SW 1271 (cell line): ENCODE measurements at places on chromosomes 12 and 14.

GRCh38 chr14:24122898-24123297 is 7.6 kb upstream of the FITM1 start:
- DNase-seq, result no peak

DNA sequence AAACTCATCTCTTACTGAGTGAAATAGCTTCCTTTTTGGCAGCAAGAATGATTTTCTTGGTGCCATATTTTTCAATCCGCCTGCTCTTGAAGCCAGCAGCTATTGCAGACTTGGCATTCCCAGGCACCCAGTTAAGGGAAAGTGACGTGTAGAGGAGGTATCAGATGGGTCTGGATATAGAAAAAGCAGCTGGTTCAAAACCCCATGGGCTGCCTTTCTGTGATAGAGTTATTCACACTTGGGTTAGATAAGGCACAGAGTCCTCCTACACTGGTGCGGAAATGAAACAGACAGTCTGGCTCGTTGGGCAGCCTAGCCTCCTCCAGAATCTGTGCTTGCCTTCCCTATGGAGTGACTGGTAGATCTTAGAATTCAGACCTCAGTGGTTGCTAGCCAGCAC is 62.2 kb downstream of the PTPN11 start:
- no peak for DNase-seq

DNA sequence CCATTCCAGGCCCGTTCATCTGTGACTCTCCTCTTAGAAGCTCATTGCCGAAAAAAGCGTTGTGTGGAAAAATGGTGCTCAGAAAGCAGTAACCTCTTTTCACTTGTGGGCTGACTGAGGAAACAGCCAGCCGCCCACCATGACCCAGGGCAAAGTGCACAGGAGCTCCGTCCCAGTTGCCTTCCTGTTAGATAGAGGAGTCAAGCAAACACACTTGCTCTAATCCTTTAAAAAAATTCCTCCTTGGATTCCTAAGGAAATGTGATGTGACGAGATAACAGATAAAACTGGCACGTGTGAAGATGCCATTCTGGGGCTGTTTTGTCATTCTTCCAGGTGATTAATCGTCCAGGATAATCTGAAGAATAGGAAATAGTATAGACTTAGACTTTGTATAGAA is 396.8 kb upstream of the DDHD1 start:
- no peak for DNase-seq

GRCh38 chr12:54413284-54414190 is 5.5 kb downstream of the ITGA5 start:
- DNase-seq, result peak; percentile 31

DNA sequence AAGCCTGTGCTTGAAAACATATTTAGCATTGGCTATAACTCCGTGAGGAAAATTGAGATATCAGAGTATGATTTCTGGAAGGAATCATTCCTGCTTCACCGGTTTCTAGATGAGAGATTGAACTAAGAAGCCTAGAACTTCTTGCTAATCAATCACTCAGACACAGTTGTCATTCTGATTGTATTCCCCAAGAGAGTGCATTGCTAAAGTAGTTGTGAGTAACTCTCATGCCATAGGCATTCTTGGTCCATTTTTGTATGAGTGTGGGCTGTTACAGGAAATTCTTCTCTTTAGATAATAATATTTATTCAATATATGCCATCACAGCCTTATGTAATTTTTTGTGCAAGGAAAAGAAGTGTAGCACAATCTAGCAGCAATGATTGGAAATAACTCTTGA is 893.3 kb upstream of the MDGA2 start:
- DNase-seq, result no peak

- no peak for DNase-seq
These were observed 72.3 kb downstream of the B4GALNT3 start for GRCh38 chr12:531951-532585.

DNA sequence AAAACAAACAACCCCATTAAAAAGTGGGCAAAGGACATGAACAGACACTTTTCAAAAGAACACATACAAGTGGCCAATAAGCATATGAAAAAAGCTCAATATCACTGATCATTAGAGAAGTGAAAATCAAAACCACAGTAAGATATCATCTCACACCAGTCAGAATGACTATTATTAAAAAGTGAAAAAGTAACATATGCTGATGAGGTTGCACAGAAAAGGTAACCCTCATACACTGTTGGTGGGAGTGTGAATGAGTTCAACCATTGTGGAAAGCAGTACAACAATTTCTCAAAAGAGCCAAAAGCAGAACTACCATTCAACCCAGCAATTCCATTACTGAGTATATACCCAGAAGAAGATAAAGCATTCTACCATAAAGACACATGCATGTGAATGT is 18.2 kb downstream of the PDE6H start:
- no peak for DNase-seq

- no peak for DNase-seq
These were observed 23.5 kb downstream of the SSH1 start for GRCh38 chr12:108833757-108834472.

GRCh38 chr14:101151226-101151926 is 247.9 kb upstream of the RTL1 start:
- DNase-seq, result no peak

DNA sequence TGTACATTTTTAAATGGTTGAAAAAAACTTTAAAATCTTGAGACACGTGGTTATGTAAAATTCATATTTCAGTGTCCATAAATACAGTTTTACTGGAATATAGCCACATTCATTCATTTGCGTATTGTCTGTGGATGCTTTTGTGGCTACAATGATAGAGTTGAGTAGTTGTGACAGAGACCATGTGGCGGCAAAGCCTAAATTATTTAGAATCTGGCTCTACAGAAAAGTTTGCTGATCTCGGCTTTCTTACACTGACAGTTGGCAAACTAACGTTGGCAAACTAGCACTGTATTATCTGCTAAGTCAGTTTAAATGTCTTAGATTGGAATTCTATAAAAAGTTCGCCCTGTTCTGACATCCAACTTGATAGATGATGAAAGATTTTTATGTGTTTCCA is 2.4 kb downstream of the UNC119B start:
- no peak for DNase-seq

- DNase-seq, result no peak
These were observed 138.6 kb downstream of the RPS29 start for GRCh38 chr14:49447540-49448107.

DNA sequence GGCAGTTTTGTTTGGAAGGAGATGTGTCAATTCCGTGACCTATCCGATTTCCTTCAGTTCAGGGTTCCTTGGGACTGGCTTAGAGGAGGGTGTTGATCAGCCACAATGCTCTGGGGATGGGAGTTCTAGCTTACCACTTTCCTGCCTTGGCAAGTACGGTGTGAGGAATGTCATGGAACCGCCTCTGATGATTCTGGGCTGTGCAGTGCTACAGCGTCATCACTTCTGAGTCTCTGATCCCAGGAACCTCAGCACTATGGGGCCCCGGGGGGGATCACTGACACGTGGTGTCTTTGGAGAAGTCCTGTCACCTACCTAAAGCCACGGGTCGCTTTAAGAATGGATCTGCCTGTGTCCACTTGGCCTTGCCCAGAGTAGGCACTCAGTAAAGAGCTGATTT is 271.5 kb upstream of the FKBP4 start:
- no peak for DNase-seq

- no peak for DNase-seq
These were observed 38.9 kb downstream of the DTX1 start for GRCh38 chr12:113095405-113095804.

DNA sequence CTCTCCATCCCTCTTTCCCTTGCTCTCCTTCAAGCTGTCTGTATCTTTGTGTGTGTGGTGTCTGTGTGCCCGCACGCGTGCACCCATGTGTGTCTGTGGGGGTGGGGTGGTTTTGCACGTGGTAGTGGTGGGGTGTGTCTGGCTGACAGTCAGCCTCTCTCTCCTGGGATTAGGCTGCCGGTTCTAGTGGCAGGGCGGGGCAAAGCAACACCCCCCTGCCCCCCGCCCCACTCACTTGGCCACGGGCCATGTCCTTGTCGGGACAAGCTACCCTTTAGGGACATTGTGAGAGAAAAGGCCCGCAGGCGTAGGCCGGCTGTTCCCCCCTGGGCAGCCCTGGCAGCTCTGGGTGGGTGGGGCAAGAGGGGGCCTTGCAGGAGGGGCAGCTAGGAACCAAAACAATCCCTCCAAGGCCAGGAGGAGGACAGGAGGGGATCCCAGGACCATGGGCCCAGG is 182.6 kb downstream of the ALG10 start:
- DNase-seq, result no peak

DNA sequence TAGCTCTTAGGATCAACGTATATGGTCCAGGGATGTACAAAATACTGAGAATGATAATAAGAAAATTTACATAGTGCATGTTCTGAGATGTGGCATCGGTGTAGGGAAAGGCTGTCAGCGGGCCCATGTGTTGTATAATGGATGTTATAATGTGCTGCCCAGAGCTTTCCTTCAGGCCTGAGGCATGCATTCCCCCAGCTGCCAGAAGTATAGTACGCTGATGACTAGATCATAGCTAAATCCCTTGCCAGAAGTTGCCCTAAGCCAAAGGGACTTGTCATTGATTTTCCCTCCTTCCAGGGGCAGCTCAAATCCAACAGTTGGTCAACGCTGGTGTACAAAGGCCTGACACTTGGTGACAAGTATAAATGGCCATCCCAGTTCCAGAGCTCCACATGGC is 6.5 kb upstream of the OR11G2 start:
- DNase-seq, result no peak

GRCh38 chr14:66017927-66018326 is 468.2 kb upstream of the CCDC196 start:
- no peak for DNase-seq

GRCh38 chr14:77812028-77812427 is 12.1 kb downstream of the ADCK1 start:
- no peak for DNase-seq

GRCh38 chr12:29610473-29611170 is 113.1 kb upstream of the OVCH1 start:
- DNase-seq, result no peak

DNA sequence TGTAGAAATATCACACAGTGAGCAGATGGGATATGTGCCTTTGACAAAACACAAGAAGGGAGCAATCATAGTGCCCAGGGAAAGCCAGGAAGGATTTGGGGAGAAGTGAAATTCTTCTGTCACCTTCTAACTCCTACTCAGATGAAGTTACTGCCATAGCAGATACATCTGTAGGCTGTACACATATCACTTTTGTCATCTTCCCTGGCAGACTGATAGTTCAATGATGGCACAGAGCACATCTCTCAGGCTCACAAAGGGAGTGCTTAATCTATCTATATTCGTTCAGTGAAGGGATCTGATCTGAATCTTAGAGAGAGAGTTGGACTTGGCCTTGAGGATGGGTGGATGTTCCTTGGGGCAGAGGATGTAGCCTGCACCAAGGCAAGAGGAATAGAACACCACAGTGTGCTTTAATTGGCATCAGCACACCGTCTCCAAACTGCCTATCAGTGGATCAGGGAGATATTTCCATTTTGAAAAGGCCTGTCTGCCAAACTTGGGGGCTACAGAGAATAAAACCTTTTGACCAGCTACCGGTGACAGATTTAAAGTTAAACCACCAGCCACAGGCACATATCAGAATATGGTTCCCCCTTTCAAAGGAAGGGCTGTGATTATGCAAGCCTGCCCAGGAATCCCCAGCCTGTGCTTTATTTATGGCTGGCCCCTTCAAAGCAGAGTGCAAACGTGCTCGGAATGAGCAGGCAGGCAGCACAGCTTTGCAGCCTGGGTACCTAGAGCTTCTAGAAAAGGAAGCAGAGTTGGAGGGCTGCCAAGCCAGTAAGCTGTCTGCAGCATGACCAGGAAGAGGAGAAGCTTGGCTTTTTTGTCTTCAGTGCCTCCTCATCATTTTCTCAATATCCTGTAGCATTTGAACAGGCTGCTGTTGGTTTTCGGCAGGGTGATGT is 165.5 kb upstream of the DYRK2 start:
- DNase-seq, result no peak

DNA sequence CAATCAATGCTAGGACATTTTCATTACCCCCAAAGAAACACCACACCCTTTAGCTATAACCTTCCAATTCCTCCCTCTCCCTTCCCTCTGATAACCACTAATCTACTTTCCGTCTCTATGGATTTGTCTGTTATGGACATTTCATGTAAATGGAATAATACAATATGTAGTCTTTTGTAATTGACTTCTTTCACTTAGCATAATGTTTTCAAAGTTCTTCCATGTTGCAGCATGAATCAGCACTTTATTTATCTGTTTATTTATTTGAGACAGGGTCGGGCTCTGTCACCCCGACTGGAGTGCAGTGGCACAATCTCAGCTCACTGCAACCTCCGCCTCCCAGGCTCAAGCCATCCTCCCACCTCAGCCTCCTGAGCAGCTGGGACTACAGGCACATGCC is 1.2 kb upstream of the RBM19 start:
- no peak for DNase-seq

DNA sequence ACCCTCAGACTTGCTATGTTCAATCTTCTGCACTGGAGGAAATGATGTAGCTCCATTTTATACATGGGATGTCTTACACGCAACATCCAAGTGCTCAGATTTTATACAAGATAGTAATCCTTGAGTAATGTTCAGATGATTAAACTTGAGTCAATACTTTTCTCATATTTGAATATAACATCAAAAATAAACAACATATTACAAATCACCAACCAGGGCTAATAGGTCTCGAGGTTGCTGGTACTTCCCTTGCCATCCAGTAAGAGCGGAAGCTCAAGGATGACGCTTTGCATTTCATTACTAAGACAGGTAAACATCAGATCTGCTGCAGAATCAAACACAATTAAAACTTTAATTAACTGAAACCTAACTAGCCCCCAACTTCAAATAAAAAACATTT is 97.3 kb downstream of the FOXN3 start:
- no peak for DNase-seq

- no peak for DNase-seq
These were observed 18.7 kb downstream of the ITGA7 start for GRCh38 chr12:55688716-55689655.

- no peak for DNase-seq
These were observed 331.7 kb downstream of the TMEM121 start for GRCh38 chr14:105857826-105858675.

GRCh38 chr12:108017472-108018057 is 111.5 kb upstream of the WSCD2 start:
- no peak for DNase-seq

DNA sequence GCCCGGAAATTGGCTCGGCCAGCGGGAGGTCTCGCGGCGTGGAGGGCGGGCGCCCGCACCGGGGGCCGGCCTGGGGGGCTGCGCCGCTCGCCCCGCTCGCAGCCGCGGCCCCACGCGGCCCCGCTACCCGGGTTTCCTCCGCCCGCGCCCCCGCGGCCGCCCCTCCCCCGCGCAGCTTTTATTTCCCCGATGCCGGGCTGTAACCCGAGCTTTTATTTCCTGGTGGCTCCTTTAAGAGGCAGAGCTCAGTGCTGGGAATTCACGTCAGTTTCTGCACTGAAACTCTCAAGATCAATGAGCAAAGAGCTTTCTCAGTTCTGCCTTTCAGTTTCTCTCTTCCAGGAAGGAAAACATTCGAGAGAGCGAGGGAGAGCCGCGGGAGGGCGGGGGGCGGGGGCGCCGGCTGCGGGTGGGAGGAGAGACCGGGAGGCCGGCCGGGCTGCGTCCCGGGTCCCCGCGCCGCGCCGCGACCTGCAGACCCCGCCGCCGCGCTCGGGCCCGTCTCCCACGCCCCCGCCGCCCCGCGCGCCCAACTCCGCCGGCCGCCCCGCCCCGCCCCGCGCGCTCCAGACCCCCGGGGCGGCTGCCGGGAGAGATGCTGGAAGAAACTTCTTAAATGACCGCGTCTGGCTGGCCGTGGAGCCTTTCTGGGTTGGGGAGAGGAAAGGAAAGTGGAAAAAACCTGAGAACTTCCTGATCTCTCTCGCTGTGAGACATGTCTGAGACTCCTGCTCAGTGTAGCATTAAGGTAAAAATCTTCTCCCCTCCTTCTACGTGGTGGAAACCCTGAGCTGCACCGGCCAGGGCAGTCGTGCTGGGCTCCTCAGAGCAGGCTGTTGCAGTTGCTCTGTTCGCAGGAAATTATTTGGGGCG is at the start of gene ETV6:
TSS of gene ETV6 (plus strand) at position 262 of the 873 bp plus-strand sequence. CDS start at position 716, 454 bp downstream.
- DNase-seq, result peak; percentile 77

- DNase-seq, result no peak
These were observed 68.2 kb upstream of the E2F7 start for GRCh38 chr12:77133566-77133965.
